ENCODE measurements at places on chromosomes 4 and X.

DNA sequence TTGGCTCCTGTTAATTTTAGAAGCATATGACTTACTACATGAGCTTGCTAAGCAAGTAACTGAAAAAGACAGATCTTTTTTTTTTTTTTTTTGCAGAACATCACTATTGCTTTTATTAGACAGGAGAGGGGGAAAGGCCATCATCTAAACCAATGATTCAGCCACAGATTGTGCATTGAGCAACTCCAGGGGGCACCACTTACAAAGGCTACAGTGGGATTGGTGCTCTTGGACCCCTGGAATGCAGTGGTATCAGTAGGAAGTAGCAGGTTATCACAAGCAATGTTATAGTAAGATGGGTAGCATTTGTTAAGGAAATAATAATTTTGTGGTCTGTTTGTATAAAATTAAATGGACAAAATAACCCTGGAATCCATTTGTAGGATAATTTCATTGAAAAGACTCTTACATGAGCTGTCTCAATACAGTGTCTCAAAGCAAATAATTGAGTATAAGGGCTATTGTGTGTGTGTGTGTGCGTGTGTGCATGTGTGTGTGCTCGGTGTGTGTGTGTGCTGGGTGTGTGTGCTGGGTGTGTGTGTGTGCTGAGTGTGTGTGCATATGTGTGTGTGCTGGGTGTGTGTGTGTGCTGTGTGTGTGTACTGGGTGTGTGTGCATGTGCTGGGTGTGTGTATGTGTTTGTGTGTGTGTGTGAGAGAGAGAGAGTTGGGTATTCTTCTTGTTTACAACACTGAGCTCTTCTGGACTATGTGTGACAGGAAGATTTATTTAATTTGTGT lies 296.3 kb downstream of the PCDH7 start:
- no peak for DNase-seq

- DNase-seq = no peak
Measured at GRCh38 chrX:46634577-46634976, 61.0 kb downstream of the CHST7 start.

DNA sequence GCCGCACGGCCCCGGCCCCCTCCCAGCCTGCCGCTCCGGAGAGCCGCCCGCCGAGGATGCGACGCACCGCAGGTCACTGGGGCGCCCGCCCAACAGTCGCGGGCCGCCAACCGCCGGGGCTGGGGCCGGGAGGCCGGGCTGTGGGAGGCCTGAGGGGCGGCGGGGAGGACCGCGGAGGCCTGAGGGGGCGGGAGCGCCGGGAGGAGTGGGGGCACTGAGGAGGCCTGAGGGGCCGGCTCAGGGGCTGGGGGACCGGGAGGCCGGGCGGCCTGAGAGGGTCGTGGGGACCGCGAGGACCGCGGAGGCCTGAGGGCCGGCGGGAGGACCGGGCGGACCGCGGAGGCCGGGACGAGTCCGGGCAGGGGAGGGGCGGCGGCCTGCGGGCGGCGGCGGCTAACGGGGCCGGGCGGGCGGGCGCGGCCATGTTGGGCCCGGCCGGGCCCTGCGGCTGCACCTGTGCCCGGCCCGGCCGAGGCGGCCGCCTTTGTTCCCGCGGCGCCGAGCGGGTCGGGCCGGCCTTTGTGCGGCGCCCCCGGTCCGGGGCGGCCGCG lies 353 bp downstream of the NSD2 start:
- no peak for DNase-seq

GRCh38 chr4:64022560-64022959 lies 386.7 kb downstream of the TECRL start:
- no peak for DNase-seq

DNA sequence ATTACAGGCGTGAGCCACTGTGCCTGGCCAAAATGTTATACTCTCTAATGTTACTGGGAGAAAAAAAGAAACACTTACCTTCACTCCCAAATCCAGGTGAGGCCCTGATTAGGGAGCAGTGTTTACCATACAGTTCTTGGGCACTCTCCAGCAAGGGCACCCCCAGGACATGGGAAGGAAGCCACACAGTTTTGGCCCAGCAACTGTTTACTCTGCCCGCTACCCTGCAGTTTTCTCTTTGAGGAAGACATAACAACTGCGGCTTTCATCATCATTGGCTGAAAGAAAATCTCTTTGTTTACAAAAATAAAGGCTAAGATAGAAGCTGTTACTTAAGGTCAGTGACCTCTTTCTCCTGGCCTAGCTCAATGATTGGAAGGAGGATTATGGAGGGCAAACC lies 145.5 kb upstream of the DUSP21 start:
- no peak for DNase-seq

DNA sequence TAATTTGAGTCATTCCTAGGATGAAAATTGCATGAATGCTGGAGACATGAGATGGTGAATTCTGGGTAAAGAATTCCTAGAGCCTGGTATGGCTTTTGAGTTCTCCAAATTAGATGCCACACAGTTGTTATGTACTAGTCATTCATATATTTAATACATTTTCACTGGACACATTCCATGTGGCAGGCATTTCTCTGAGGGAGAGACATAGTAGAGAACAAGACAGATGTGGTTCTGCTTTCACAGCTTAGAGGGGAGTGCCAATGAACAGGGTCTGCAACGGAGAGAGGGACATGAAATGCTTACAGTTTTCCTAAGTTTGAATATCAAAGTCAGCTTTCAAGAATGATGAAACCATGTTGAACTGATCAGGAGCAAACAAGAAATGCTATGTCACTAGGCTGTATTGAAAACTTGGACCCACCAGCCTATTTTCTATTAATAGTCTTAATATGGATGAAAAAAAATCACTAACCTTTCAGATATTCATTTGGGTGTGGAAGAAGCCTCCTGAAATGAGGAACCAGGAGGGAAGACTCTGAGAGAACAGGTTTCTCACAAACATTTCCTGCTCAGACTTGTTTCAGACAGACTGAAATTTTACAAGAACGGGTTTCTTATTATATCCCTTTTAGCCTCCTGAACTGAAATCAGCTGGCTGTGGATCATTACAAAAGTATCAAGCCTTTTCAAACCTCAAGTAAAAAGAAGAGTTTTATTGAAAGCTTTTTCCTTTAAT lies 276.0 kb upstream of the TET2 start:
- DNase-seq = no peak

GRCh38 chrX:120426599-120426998 lies 42.5 kb downstream of the LAMP2 start:
- no peak for DNase-seq

DNA sequence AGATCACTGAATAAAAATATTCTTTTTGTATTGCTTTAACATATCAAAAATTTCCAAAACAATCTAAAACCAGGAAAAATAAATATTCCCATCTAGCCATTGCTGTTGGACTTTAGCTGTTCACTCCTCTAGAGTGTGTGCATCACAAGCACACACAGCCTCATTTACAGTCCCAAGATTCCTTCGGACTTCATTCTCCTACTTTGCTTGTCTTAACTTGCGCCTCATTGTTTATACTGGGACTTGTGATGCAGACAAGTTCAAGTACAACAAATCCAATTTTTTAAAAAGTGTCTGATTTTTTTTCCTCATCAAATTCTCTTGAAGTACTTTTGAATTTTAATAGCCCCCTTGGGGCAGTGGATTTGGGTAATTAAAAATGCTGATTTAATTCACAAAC lies 55.6 kb downstream of the TLL1 start:
- no peak for DNase-seq

GRCh38 chr4:140884431-140885058 lies 128.4 kb upstream of the TBC1D9 start:
- DNase-seq = no peak

GRCh38 chr4:41475402-41475801 lies 62.6 kb upstream of the LIMCH1 start:
- DNase-seq = no peak

GRCh38 chr4:176709417-176709816 lies 83.3 kb downstream of the VEGFC start:
- DNase-seq = no peak

- no peak for DNase-seq
Measured at GRCh38 chr4:150126864-150127203, 48.6 kb downstream of the DCLK2 start.

DNA sequence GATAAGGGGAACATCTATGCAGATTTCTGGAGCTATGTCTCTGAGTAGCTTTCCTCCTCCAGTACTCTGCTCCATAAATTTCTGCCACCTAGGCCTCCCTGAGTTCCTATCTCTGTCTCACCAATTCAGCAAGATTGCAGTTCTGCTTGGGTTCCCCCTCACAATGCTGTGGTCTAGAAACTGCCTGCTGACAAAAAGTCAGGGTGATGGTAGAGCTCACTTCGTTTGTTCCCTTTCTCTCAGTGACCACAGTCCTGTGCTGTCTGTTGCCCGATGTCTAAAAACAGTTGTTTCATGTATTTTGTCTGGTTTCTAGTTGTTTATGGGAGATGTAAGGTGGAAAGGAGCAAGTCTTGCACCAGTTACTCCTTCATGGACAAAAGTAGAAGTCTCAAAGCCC lies 41.1 kb downstream of the AMMECR1 start:
- DNase-seq = no peak

GRCh38 chrX:2332252-2332651 lies 168.5 kb downstream of the DHRSX start:
- no peak for DNase-seq

DNA sequence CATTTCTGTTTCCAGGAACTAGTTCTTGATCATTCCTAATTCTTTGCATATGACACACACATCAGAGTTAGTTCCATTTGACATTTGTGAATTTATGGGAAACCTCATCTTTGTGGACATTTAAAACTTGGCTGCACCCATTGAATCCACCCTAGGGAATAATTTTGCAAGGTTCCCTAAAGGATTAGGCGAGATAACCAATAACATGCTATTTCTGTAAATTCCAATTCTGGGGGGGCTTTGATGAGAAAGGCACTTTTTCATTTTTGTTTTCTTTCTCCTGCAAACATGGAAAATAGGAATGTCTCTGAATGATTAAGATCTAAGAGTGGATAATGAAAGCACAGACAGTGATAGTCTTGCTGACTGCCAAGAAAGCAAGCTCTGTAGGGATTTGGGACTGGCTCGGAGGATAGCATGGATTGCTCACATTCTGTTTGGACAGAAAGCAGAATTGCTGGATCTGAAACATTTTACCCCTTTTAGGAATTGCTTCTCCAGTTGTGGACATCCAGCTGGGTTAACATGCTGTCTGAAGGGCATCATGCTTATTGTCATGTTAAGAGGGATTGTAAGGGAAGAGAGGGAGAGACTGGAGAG lies 145.1 kb downstream of the NHS start:
- no peak for DNase-seq

- DNase-seq = no peak
Measured at GRCh38 chrX:130758072-130758471, 144.9 kb downstream of the ENOX2 start.

DNA sequence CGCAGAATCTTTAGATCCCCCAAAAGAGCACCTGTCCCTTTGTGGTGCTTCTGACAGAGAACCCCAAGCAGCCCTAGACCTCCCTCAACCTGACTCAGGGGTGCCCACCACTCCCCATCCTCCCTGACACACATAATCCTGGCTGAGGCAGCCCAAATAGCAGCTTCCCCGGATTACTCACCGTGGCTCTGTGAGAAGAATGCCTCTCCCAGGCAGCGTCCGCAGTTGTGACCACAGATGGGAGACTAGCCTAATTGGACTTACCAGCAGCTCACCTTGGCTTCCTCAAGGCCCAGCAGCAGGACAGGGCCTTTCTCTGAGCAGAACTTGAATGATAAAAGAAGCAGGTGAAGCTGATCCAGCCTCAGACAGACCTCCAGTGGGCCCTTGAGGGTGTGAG lies 10.3 kb upstream of the ODAPH start:
- DNase-seq = no peak

DNA sequence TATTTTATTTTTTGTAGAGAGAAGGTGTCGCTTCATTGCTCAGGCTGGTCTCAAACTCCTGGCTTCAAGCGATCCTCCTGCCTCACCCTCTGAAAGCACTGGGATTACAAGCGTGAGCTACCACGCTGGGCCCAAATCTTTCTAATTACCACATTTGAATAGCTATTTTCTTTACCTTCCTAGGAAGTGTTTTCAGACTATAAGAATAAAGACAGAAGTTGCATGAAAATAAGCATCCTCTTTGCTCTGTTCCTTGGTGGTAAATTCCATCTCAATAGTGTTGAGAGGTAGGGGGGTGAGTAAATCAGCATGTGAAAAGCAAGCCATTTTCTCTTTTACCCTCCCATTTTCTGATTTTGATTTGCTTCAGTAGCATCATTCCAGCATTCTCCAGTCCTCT lies 122.4 kb downstream of the LARP7 start:
- no peak for DNase-seq

DNA sequence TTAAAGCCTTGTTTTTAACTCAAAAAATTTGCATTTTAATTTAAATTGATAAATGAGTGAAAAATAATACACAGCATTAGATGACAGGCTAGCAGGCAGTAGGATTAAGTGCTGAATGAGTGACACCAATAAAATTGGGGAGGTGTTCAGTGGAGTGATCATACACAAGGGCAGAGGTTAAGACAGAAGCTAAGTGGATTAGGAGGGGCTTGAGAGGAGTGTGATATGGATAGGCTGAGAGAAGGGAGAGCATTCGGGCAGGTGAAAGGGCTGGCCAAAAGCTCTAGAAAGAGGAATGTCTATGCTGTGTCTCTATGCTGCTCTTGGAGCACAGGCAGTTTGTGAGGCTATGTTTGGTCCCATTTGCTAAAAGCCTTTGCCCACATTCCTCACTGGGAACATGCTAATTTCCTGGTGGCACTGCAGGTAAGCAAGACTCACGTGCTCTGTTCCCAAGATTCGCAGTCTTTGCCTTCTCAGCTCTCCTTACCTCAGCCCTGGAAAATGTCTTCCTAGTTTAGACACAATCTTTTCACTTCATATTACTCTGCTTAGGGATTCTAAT lies 52.8 kb upstream of the CCSER1 start:
- DNase-seq = no peak

DNA sequence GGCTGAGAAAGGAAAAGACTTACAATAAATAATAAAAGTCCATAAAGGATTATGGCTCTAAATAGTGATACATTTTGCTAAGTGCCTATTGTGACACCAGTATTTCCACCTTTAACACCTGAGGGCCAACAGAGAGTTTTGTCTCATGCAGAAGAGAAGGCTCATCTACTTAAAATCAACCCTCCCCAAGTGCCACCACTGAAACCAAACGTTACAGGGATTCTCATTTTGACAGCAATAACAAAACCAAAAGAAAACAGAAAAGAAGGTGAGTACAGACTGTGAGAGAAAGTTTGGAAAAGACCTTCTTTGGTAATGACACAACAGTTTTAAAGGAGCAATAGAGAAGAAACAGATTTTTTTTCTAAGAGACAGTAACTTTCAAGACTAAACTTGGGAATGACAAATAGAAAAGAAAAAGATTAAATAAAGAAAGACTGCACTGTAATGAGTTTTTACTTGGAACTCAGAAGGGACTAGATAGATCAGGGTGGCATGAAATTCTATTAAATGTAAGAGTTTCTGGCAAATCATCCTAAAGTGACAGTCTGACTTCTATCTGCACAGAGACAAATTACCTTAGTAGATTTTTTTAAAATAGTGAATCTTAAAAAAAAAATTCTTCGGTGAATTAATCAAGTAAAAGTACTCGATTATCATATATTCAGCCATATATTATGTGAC lies 109.7 kb downstream of the ZNF827 start:
- no peak for DNase-seq

- no peak for DNase-seq
Measured at GRCh38 chr4:5965225-5965624, 53.0 kb downstream of the C4orf50 start.

GRCh38 chrX:133947996-133948395 lies 37.4 kb downstream of the GPC3 start:
- no peak for DNase-seq

- no peak for DNase-seq
Measured at GRCh38 chrX:119417842-119418241, 18.7 kb downstream of the SLC25A43 start.

- no peak for DNase-seq
Measured at GRCh38 chr4:656436-657337, 17.4 kb downstream of the ATP5ME start.
